ENCODE measurements at places on chromosomes 4 and X.

DNA sequence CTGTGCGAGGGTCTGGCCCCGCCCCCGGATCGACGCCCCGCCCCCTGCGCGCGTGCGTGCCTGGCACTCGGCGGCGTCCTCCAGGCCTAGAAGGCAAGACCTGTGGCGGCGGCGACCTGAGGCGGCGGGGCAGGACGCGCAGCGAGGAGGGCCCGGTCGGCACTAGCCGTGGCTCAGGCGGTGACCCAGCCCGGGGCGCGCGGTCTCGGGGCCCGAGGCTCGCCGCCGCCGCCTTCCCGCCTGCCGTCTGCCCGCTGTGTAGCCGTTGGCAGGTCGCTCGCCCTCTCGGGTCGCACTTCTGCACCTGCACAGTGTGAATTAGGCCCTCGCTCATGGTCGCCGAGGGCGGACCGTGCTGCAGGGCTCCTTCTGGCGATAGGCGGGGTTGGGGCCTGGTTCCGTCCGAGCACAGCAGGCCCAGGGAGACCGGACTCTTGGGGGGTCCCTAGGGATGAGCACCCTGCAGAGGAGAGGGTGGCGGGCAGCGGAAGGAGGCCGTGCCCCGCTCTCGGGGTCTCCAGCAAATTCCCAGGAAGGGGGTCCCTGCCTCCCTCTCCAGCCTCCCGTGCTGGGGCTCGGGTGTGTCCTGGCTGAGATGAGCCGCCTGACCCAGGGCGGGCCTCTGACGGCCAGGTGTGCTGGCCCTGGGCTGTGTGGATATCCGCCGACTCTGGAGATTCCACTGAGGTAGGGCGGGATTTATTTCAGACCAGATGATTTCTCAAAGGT lies 557 bp upstream of the FAM53A start:
- DNase-seq: peak; percentile 89

DNA sequence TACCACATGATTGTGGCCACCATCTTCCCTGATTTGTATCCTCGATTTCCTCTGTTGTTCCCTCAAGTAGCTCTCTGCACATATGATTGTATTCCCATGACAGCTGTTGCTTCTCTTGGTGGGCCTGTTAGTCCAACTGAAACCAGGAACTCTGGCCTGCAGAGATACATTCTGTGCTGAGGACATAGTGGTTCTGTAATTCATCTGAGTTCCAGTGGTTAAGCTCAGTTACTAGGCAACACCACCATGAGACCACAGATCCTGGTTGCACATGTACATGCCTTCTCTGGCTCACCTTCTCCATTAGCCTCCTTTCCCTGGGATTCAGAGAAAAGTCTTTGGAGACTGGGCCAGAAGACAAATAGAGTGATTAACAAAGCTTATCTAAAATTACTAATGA lies 172.1 kb upstream of the SLC7A11 start:
- no peak for DNase-seq

- no peak for DNase-seq
Observed at GRCh38 chrX:13545726-13546125, 23.7 kb upstream of the EGFL6 start.

DNA sequence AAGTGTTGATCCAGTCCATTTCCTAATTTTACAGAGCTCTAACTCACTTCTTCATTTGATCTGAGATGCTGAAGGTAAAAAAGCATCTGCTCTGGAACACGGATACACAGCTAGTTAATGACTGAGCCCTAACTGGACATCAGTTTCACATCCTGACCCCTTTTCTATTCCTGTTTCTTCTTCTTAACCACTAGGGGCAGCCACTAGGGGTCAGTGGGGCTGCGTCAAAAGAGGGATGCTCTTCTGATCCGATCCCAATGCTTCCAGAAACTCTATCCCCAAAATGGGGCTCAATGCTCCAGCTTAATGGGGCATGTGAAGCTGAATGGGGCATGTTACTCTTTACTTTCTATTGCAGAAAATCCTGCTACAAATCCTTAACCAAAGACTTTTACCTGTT lies 33.4 kb upstream of the PHKA2 start:
- DNase-seq: no peak

DNA sequence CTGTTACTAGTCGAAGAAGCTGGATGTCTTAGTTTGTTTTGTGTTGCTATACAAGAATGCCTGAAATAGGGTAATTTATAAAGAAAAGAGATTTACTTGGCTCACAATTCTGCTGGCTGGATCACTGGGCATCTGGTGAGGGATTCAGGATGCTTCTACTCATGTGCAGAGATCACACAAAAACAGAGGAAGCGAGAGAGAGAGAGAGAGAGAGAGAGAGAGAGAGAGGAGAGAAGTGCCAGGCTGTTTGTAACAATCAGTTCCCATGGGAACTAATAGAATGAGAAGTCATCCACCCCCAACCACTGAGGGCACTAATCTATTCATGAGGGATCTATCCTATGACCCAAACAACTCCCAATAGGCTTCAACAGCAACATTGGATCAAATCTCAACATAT lies 66.2 kb upstream of the FAM9A start:
- DNase-seq: no peak

GRCh38 chr4:95255396-95256107 lies 293.2 kb downstream of the UNC5C start:
- DNase-seq: no peak

DNA sequence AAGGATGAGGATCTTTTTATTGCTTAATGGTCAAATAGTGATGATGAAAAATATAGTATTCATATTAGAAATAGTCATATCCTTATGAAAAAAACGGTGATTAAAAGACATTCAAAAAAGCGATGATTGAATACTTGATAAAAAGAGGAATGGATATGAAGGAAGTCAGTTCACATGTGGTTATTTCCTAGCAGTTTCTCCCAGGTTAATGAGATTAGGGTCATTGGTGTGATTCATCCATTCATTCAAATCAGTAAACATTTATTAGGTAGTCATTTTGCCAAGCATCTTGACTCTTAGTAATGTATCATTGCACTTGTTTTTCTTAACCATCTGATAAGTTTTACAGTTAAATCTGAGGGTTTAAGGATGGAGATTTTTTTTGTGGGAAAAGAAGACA lies 294.1 kb downstream of the ARHGAP24 start:
- no peak for DNase-seq

- peak; percentile 79 for DNase-seq
Observed at GRCh38 chr4:88456670-88457306, at the start of gene HERC5. Gene HERC5 (plus strand): TSS chr4:88457119. CDS start chr4:88457270, 151 bp downstream.

DNA sequence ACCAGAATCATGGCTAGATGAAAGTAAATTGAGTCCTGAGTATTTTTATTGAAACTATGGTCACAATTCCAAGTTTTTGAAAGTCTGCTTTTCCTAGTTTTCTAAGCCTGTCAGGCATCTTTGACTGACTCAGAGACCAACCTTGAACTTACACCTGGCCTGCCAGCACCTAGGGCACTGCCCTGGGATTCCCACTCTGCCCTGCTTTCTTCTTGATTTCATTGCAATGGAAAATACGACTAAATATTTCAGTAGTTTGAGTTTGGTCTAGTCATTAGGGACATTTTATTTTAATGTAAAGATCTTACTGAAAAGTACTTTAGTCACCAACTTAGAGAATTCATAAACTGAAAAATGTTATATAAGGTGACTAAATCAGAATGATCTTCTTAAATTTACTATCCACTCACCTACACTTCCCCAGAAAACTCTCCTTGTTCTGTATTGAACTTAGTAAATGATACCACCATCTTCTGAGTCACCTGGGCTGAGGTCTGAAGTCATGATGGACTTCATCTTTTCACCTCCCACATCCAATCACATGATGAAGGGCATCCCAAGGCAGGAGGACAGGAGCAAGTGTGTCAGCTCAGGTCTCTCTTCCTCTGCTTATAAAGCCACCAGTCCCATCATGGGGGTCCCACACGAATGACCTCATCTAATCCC lies 11.6 kb upstream of the PYURF start:
- DNase-seq: no peak
